ENCODE measurements at places on chromosomes 7 and 10. TPM values are rescaled to one million over a fixed set of nuclear protein-coding genes. Genes with fewer than 3 reads are reported as not detected.

The NKX1-2 gene
- not detected for polyA plus RNA-seq

DNA sequence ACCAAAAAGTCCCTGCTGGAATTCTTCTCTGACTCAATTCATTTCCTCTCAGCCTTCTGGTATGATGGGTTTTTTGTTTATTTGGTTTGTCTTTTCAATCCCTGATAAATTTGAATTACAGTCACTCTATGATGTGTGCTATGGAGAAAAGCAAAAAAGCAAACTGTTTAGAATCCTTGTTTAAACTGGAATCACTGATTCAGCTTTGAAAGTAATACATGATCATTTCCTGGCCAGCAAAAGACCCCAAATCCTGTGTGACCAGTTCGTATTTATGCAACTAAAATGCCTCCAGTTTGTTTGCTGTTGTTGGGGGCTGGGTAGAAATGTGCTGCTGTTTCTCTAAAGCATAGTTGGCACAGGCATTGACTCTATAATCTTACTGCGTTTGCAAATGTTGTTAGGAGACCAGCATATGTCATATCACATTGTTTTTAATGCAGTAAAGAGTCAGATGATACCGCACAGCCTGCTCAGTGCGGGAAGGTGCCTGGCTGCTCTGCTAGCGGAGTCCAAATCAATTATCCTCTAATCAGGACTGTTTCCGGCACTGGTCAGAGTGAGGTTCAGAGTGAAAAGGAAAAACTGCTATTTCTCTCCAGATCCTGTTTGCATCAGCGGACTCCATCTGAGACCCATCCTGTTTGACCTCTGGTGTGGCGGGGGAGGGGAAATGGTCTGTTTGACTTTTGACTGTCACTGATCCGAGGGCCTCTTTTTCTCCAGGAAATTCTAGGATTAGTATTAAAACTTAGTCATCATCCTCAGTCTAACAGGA, 40.6 kb upstream of the ADD3 start:
- H3K36me3 ChIP-seq = no peaks in the 10 kb centered on the region
- no peak overlapping the region for H3K4me3 ChIP-seq
- no peaks in the 10 kb centered on the region for H3K27me3 ChIP-seq
- DNase-seq = peak; percentile 12

GRCh38 chr7:112357136-112357535, 93.1 kb upstream of the IFRD1 start:
- DNase-seq = no peak
- H3K36me3 ChIP-seq = no peaks in the 10 kb centered on the region
- H3K27me3 ChIP-seq = no peaks in the 10 kb centered on the region
- H3K27ac ChIP-seq = no peak overlapping the region

GRCh38 chr10:26464632-26465280, 26.6 kb downstream of the APBB1IP start:
- H3K36me3 ChIP-seq = peaks cover 8% of the 10 kb centered on the region
- H3K27ac ChIP-seq = no peak overlapping the region
- H3K4me1 ChIP-seq = no peaks in the 10 kb centered on the region
- no peak for DNase-seq

DNA sequence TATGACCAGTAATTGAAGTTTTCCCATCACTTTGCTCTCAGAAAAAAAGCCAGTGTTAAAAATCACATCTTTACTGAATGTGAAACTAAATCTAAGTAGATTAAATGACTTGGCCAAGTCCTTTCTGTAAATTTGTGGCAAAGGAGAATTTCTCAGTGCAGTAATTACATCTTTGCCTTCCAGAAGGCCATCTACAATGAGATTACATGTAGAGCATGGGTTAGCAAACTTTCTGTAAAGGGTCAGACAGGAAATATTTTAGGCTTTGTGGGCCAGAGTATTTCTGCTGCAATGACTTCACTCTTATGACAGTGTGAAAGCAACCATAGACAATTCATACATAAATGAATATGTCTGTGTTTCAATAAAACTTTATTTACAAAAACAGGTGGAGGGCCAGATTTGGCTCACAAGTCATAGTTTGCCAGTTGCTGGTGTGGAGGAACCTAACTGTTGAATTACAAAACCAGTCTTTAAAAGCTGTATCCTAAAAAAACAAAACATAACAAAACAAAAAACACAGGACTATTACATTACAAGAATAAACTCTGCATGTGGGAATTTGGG, 191.0 kb downstream of the TAX1BP1 start:
- no peak for DNase-seq
- no peaks in the 10 kb centered on the region for H3K36me3 ChIP-seq
- no peak overlapping the region for H3K4me3 ChIP-seq
- no peaks in the 10 kb centered on the region for H3K27me3 ChIP-seq
- H3K4me1 ChIP-seq = no peaks in the 10 kb centered on the region

DNA sequence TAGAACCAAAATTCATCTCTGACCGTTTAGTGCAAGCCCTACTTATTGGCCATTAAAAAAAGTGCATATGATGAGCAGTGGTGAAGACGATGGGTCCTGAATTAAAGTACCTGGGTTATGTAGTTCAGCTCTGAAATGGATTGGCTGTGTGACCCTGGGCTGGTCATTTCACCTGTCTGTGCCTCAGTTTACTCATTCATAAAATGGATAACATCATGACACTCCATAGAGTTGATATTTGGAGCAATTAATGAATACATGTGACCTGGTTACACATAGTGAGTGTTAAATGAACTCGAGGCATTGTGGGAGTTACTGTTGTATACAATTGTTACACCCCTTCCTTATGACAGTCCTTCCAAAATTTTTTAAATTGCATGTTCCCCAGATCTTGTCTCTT, 9.1 kb downstream of the MAP3K8 start:
- no peaks in the 10 kb centered on the region for H3K27me3 ChIP-seq
- H3K27ac ChIP-seq = no peak overlapping the region
- H3K36me3 ChIP-seq = peaks cover 60% of the 10 kb centered on the region
- no peak overlapping the region for H3K4me3 ChIP-seq

- peaks cover 72% of the 10 kb centered on the region for H3K36me3 ChIP-seq
- H3K27me3 ChIP-seq = no peaks in the 10 kb centered on the region
- no peak for DNase-seq
- H3K27ac ChIP-seq = no peak overlapping the region
- H3K4me1 ChIP-seq = peaks cover 3% of the 10 kb centered on the region
- no peak overlapping the region for H3K4me3 ChIP-seq
Measured at GRCh38 chr10:102280397-102281101, 35.2 kb downstream of the GBF1 start.
